ELR (cell line): ENCODE measurements at places on chromosomes 11 and 22.

DNA sequence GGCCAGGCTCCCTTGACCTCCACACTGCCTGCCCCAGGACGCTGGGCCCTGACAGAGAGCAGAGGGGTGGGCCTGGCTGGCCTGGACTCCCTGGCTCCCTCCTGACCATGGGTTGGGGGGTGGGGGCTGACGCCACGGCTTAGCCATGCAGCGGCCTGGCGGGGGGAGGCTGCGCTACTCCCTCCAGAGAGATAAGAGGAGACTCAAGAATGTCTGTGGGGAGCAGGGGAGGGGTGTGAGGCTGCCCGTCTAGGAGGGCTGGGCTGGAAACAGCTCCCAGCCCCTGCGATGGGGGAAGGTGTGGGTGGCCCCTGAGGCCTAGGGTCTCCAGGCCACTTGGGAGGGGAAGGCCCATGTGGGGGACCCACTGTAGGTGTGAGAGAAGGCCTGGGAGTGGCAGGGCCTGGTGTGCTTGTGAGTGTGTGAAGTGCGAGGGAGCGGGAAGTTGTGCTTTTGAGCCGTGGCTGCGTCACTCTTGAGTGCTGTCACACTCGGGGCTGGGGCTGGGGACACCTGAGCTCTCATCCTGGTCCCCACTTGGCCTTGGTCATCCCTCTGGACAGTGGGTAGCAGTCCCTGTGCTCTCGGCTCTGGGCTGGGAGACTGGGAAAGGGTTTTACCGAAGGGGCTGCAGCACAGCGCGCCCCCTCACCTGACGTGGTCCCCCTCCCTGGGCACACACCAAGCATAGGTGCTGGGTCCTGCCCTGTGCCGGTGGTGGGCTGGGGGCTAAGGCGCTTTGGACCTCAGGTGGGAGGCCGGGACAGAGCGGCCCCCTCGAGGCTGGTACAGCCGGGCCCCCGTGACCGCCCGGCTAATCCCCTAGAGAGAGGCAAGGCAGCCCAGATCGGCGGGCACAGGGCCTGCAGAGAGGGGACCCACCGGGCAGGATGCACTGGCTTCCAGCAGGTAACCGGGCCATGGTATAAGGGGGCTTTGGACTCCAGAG lies 2.4 kb downstream of the MYRF start:
- no peak for DNase-seq

DNA sequence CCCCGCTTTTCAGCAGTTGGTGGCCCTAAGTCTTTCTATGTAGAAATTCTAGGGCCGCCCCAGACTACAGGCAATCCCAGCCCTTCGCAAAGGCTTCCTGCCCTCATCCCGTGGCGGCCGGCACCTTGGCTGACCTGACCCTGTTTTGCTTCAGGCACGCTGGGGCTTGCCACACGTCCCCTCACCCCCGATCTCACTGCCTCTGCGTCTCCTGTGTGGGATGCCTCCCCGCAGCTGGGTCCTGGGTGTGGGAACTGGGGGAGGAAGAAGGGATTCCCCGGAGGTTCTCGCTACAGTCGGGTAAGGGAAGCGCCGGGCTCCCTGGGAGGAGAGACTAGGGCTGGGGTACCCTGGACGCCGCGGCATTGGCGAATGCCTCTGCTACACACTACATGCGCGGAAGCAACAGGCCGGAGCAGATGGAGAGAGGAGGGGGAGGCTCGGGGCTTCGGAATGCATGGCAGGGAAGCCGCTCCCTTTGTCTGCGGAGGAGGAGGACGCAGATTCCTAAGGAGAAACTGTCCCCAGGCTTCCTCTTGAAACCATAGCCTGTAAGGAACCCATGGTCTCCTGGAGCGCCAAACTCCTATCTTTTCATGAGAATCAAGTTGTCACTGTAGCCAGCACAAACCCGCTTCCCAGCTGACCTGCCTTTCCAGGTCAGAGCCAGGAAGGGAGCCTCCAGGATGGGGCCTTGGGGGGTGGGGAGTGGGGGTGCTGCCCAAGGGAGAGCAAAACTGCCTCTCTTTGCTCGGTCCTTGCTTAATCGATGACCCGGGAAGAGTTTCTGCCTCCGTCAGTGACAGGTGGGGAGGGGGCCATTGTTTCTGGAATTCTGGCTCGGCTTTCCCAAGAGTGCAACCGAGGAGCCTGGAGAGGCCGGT lies 1.4 kb downstream of the DTX4 start:
- peak; percentile 30 for DNase-seq

DNA sequence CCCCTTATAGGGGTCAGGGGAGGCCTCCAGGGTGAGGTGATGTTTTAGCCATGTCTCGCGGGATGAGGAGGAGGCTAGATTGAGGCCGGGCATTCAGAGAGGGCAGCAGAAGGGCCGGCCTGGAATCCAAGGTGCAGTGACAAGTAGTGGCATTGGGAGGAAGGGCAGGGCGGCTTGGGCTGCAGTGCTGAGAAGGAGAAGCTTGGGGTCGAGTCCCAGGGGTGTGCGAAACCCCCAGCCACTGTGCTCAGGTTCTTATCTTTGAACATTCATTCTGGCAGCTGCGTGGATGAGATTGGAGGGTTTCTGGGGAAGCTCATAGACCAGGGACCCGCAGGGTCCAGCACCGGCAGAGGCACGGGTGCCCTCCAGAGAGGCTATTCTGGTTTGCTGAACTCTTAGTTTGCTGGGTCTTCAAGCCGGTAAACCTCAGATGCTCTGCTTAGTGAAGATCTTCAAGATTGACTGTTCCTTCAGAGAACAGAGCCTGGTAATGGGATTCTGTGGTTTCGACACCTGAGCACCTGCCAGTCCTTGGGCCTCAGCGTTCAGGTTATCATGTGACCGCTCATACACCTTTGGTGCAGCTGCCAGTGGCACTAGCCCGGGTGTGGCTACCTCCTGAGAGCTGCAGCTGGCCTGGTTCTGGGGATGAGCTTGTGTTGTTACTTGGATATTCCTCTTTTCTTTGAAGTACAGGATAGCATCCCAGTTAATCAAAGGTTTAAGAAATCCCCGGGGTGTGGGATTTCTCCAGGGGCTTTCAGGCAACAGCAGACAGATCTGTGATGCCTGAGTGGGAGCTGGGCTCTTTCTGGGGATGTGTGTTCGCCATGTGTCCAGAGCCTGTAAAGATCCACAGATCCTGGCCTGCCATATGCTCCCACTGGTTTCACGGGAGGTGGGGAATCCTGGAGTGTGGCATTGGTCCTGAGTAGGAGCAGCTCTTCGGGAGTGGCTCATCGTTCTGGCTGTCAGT lies 152.8 kb downstream of the TBC1D22A start:
- DNase-seq = no peak

DNA sequence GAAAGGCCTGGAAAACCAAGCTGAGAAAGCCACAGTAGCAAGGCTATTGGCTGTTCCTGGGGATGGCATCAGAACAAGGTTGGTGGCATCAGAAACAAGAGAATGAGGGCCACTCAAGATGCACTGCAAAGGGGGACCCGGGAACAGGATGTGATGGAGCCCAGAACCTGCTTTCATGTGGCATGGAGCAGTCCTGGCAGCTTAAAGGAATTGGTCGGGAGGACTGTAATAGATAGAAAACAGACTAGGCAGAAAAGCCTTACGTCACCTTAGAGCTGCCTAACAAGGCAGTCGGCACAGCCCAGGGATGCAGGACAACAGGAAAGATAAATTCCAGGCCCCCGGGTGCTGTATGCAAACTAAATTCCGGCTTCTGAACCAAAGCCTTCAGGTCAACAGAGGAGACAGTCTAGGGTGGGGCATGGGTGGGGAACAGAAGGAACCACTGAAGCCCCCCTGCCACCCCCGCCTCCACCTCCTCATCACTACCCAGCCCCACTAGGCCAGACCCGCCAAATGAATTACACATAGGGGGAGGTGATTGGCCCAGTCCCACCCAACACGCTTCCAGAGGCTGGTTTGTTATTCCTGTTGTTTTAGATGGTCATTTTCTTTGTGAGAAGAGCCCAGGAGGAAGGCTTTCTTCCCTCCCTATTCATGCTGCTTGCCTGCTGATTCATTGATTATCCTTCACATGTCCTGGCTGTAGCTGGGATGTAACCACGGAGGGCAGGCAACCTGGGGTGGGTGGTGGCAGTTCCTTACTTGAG lies 25.7 kb upstream of the LRRC55 start:
- DNase-seq = no peak
